ENCODE measurements at places on chromosomes 7 and 10.

DNA sequence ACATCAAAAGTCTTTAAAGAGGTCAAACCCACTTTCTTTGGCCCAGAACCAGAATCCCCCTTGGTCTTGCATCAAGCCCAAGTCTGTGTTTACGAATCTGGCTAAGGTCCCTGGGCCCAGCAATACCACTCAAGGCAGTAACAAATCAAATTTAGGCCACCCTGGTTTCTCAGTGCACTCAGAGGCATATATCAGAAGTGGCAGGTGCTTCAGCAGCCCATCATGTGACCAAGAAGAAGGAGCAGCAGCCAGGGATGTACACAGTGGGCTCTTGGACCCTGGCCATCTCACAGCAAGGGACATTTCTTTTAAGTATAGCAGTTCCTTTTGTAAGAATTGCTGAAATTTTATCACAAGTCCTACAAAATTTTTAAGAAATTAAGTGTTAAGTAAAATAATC, 7.3 kb upstream of the SLC25A13 start:
- DNase-seq, result no peak

DNA sequence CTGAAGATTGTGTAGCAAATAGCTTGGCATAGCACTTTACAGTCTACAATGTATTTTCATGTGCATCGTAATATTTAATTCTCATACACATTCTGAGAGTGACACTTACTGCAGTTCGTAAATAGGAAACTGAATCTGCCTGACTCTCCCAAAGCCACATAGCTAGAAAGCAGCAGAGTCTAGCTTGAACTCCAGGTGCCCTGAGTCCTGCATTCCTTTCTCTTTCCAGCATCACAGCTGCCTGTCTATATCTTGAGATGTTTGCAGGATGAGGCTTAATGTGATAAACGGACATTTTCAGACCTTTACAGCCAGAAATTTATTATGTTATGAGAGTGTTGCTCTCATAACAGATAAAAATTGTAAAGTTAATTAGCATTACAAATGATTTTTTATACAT, 132.9 kb upstream of the PLXDC2 start:
- no peak for DNase-seq

- DNase-seq, result no peak
These were observed 63.9 kb downstream of the VOPP1 start for GRCh38 chr7:55508221-55509011.

GRCh38 chr10:59068581-59069191, 107.8 kb upstream of the PHYHIPL start:
- no peak for DNase-seq

DNA sequence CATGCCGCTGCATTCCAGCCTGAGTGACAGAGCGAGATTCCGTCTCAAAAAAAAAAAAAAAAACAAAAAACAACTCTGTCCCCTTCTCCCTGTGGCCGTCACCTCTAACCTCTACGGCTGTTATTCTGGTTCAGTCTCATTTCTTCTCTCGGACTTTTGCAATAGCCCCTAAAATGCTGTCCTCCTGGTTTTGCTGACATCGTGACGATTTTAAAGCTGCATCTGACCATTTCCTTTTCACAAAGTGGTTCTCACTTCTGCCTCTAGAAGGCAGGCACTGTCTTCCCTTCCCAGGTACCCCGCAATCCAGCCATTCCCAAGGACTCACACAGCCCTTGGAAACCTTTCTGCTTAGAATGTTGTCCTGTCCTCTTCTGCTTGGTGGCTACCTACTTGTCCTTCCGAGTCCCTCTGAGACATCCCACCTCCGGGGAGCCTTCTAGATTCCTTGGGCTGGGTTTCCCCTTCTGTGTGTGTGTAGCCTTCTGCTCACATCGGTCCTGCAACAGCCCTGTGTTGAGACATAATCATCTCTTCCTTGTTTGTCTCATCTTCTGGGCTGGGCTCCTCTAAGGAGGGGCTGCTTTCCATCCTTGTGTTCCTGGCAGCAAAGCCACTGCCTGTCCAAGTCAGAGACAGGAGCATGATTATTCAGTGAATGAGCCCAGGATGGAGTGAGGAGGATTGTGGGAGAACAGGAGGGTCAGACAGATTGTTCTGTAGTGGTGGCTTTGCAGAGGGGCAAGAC, 83.1 kb downstream of the GRK5 start:
- no peak for DNase-seq

DNA sequence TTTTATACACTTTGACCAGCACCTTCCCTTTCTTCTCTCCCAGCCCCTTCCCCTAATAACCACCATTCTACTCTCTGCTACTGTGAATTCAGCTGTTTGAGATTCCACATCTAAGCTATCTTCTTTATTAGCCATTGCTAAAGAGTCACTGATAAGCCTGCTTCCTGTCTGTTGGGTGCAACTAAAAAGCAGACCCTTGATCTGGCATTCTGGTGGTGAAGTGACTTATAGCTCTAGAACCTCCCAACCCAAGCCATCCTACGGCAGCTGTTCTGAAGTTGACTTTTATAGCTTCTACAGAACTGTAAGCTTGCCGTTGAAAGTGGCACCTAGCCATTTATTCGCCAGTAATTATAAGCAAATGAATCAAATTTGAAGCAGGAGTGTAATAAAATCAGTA, 105.6 kb downstream of the AHR start:
- DNase-seq, result no peak

- no peak for DNase-seq
These were observed 270.5 kb downstream of the POU6F2 start for GRCh38 chr7:39248041-39248691.

DNA sequence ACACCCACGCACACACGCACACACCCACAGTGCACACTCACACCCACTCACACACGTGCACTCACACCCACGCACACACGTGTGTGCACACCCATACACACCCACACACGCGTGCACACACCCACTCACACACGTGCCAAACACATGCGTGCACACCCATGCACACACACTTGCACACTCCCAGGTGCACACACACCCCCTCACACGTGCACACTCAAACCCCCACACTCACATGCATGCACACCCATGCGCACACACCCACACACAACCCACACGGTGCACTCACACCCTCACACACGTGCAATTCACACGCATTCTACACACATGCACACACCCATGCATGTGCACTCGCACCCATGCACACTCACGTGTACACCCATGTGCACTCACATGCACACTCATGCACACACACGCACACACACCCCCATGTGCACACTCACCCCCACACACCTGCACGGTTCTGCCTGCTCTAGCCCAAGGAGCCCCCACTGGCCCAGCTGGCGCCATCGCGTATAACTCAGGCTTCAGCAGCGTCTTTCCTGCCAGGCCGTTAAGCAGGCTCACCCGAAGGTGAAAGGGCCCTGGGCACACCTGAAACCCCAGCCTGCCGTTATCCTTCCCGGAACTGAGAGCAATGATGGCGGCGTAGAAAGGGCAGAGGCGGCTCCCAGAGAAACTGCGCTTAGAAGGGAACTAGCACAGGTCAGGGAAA, 63.9 kb upstream of the PDGFA start:
- no peak for DNase-seq

DNA sequence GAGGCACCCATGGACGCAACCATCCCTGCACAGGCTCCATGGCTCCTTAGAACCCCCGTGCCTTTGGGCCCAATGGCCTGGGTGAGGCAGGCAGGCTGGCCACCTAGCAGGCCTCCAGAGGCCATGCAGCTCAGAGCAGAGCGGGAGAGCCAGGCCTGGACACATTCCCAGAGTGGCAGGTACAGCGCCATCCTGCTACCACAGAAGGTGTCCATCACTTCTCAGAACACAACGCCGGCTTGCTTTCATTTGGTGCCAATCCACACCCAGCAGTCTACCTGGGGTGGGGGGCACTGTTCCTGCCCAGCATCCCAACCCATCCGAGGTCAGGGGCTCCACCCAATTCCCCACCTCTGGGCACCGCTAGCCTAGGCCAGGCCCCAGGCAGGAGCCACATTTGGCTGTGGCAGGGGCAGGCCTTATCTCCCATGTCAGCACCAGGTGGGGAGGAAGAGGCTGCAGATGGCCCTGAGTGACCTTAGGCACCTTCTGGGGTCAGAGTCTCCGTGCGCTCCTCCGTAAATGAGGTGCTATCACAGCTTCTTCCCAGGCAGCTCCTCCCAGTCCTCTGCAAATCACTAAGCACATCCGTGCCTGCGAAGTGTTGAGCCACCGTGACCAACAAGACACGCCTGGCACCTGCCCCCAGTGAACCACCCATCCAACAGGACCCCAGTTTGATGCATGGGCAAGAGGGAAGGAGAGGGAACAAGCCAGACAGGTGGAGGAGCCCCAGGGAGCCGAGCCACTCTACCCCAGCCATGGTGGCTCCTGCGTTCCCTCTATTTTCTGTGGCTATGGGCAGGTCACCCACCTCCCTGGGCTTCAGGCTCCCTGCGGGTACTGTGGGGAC, 14.2 kb downstream of the KCNH2 start:
- no peak for DNase-seq

GRCh38 chr7:30464231-30464671, 14.3 kb downstream of the NOD1 start:
- no peak for DNase-seq

- no peak for DNase-seq
These were observed 40.8 kb downstream of the HK1 start for GRCh38 chr10:69318867-69319727.

DNA sequence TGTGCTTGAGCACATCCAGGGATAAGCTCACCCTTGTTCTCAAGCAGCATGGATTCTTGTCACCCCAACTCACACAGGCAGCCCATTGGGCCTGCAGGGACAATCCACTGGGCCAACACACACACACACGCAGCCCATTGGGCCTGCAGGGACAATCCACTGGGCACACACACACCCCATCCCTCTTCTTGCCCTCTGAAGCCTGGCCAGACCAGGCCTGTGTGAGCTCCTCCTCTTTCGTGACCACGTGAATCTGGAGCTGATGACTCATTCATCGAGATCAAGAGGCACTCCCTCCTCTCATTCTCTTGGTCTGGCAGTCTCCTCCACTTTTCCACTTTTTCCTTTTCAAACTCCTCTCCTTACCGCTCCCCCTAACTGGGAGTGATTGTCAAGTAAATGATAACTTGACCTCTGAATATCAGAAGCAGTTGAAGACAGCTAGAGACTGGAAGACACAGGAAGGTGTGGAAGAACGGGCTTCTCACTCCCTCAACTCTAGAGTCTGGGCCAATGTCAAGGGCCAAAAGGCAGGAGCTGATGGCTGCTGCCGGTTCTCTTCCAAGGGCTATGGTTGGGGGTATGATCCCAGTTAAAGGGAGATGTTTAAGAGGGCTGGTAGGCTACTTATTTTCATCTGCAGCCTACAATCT, 89.7 kb downstream of the HIPK2 start:
- no peak for DNase-seq

DNA sequence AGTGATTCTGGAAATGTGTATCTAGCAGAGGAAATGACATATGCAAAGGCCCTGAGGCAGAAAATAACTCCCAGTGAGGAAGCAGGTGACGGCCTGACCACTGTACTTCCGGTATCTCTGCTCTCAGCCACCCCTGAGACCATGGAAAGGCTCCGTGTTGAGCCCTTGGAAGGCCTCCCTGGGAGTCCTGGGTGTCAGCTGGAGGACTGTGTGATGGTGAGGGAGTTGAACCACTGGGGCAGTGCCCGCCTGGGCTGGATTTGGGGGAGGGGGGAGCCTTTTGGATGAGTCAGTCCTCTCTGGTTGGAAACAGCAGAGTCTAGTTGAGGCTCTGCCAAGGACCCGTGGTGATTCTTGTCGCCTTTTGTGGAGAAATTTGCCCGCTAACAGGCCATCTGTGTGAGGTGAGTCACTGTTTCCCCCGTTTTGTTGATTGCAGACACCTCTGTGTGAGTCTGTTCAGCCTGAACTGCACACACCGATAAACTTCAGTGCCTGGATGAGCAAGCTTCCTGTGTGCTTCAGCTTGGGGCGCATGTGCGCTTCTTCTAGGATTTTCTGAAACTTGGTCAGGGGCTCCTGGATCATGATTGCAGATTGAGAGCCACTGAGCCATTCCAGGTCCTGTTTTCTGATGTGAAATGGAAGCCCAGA, 98.6 kb downstream of the GRK5 start:
- DNase-seq, result peak; percentile 92

- no peak for DNase-seq
These were observed 159.1 kb upstream of the YAE1 start for GRCh38 chr7:39407137-39407536.

GRCh38 chr7:83486536-83486935, 162.4 kb downstream of the SEMA3E start:
- DNase-seq, result no peak

- DNase-seq, result peak; percentile 47
These were observed 300.9 kb downstream of the NEBL start for GRCh38 chr10:20596065-20596755.
